ENCODE measurements at places on chromosomes 12 and 14. TPM values are rescaled to one million over a fixed set of nuclear protein-coding genes. Genes with fewer than 3 reads are reported as not detected.

DNA sequence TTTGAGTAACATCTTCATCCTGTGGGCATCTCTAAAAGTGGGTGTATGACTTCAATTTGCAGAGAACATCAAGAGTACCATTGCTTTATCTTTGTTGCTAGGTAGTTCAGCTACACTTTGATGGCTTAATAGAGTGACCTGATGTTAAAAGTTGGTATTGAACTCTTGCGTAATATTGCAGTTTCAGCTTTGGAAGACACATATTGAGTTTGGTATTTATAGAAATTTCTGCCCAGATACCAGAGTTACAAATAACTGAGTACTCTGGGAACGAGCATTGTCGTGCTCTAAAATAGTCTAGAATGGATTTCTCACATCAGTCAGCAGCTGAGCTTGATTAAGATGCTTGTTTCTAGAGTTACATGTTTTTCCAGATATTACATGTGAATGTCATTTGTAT, 24.8 kb upstream of the AKAP5 start:
- DNase-seq = no peak
- no peak overlapping the region for H3K27ac ChIP-seq
- no peak overlapping the region for H3K4me3 ChIP-seq
- peaks cover 85% of the 10 kb centered on the region for H3K36me3 ChIP-seq
- H3K4me1 ChIP-seq = no peaks in the 10 kb centered on the region

DNA sequence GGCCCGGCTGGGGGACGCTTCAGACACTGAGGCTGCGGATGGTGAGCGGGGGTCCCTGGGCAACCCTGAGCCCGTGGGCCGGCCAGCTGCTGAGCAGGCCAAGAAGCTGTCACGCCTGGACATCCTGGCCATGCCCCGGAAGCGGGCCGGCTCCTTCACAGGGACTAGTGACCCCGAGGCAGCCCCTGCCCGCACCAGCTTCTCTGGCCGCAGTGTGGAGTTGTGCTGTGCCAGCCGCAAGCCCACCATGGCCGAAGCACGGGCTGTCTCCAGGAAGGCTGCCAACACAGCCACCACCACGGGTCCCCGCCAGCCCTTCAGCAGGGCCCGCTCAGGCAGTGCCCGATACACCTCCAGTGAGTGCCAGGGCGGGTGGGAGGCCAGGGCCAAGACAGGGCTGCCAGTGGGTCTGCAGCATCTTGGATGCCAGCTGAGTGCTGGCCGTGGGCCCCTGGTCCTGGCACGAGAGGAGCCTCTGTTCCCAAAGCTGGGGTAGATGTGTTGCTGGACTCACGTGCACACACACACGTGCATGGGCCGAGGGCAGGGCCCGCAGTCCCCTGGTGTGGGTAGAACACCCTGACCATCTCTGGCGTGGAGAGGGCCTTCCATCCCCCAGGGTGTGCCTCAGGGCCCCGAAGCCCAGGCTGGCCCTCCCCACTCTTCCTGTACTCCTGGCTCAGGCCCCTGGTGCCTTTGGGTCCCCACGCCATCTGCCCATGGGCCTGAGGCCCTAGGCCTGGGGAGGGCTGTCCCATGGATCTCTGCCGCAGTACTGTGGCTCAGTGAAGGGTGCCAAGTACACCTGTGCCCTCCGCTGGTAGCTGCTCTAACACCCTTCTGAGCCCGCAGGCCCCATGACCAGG, 22.8 kb downstream of the CEP170B start:
- no peak overlapping the region for H3K27ac ChIP-seq
- peaks cover 2% of the 10 kb centered on the region for H3K4me1 ChIP-seq
- no peak overlapping the region for H3K4me3 ChIP-seq

DNA sequence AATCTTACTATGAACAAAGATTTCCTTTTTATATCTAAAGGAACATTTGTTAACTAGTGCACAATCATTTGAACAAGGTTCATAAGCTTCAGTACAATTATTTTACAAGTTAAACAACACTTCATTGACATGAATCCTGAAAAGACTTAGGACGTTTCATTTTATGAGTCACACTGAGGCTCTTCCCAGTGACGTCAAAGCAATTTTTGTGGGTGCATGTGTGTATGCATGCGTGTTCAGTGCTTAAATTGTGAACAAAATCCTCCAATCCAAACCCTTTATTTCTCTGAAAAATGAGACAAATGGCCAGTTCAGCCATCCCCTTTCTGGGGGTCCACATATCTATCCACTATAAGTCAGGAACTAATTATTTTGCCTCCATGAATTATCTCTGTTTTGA, 2.9 kb downstream of the LMNTD1 start:
- no peak overlapping the region for H3K27ac ChIP-seq
- H3K4me1 ChIP-seq = no peaks in the 10 kb centered on the region
- H3K4me3 ChIP-seq = no peak overlapping the region
- DNase-seq = no peak
- H3K27me3 ChIP-seq = no peaks in the 10 kb centered on the region
- no peaks in the 10 kb centered on the region for H3K36me3 ChIP-seq

DNA sequence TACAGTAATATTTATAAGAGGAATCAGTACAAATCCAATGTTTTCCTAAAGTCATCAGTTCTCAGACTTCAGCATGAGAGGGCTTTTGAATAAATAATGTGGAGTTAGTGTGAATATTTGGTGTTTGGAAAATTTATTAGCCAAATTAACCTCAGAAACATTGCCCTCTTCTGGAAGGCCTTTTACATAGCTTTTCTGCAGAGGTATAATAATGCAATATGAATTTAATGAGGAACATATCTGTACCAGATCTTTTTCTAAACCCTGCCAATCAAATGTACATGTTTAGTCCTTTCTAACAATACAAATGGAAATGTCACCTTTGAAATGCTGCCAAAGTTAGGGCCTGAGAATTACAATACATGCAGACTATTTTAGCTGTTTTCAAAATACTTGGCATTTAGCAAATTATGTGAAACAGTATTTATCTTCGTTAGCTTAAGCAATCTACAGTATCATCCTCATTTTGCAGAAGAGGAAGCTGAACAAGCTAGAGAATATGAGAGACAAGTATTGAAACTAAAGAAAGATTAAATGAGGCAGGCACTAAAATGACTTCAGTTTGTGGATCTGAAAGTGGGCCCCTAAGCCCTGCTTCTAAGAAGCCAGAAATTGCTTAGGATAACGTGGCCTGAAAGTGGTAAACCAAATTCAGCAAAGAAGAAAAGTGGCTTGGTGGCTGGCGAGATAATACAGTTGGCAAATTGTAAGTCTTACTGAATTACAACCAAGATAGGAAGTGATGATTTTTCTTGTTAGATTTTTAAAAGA, 60.4 kb upstream of the MANSC4 start:
- no peaks in the 10 kb centered on the region for H3K4me1 ChIP-seq
- no peaks in the 10 kb centered on the region for H3K36me3 ChIP-seq
- no peak for DNase-seq
- H3K27me3 ChIP-seq = no peaks in the 10 kb centered on the region
- no peak overlapping the region for H3K27ac ChIP-seq

GRCh38 chr14:103749452-103749851, 33.8 kb downstream of the ZFYVE21 start:
- no peak overlapping the region for H3K27ac ChIP-seq
- no peaks in the 10 kb centered on the region for H3K36me3 ChIP-seq
- no peak overlapping the region for H3K4me3 ChIP-seq

GRCh38 chr12:45269412-45269751, 53.5 kb downstream of the ANO6 start:
- no peaks in the 10 kb centered on the region for H3K36me3 ChIP-seq
- H3K27me3 ChIP-seq = no peaks in the 10 kb centered on the region
- H3K27ac ChIP-seq = 0 out of 2 replicates have a peak overlapping the region, but pooled peaks have one; percentile 30
- H3K4me1 ChIP-seq = peaks cover 25% of the 10 kb centered on the region
- DNase-seq = no peak
- no peak overlapping the region for H3K4me3 ChIP-seq

Gene CCDC88C
- 46.4 TPM for total RNA-seq

Gene ACVRL1
- 0.64 TPM for total RNA-seq

Gene REP15
- total RNA-seq = not detected

Measured in WTC11 (cell line).